ENCODE measurements at places on chromosomes 2 and 18.

DNA sequence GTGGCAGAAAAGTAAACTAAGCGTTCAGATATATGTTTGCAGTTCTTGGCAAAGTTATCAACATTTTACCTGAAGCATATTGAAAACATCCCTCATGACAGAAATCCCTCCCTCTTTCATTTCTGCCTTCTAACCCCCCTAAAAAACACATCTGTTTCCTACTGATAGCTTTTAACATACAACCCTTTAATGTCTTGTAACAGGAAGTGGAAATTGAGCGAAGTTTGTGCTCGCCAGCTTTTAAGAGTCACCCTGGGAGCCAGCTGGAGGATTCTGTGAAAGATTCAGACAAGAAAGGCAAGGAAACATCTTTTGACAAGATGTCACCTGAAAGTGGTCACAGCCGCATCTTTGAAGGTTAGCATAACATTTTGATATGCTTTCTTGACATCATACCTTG, 247.4 kb downstream of the XIRP2 start:
- DNase-seq, result no peak

- DNase-seq, result no peak
Observed at GRCh38 chr2:38690499-38691420, 24.8 kb downstream of the GALM start.

DNA sequence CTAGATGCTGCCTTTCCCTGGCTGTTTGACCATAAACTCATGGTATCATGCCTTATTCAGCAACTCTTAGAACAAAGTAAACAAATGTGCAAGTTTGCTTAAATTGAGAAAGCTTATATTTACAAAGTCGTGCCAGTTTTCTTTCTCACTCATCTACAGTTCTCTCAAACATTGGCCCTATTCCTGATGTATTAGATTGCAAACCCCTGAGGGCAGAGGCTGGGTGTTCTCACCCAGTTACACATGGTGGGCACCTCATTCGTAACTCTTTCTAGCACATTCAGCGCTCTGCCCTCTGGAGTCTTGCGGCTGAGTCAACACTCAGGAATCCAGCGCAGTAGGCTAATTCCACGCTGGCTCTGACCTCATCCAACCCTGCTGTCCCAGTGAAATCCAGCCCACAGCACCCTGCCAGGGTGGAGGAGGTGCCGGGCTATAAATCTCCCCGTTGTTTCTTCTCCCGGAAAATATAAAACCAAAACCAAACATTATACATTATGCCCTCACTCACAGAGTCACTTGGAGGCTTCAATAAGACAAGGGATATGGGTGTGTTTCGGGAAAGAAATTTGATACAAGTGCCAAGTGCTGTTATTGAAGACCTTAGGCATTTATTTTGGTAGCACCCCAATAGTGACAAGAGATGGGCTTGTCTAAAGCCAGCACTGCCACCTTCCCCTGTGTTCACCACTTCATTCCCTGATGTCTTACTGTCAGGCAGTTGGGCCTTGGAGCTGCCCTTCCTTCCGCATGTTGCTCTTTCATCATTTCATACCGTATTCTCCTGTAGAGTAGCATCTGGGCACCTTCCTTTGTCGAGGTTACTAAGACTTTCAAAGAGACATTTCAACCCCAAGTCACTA, 287.4 kb downstream of the PRKCE start:
- DNase-seq, result peak; percentile 63

- DNase-seq, result no peak
Observed at GRCh38 chr2:211407076-211407475, 850.7 kb downstream of the CPS1 start.

- no peak for DNase-seq
Observed at GRCh38 chr2:207863345-207863744, 93.6 kb upstream of the FZD5 start.
